ENCODE measurements at places on chromosomes 3 and 15.

- no peak for DNase-seq
These were observed 524.3 kb downstream of the GBE1 start for GRCh38 chr3:81237181-81237580.

DNA sequence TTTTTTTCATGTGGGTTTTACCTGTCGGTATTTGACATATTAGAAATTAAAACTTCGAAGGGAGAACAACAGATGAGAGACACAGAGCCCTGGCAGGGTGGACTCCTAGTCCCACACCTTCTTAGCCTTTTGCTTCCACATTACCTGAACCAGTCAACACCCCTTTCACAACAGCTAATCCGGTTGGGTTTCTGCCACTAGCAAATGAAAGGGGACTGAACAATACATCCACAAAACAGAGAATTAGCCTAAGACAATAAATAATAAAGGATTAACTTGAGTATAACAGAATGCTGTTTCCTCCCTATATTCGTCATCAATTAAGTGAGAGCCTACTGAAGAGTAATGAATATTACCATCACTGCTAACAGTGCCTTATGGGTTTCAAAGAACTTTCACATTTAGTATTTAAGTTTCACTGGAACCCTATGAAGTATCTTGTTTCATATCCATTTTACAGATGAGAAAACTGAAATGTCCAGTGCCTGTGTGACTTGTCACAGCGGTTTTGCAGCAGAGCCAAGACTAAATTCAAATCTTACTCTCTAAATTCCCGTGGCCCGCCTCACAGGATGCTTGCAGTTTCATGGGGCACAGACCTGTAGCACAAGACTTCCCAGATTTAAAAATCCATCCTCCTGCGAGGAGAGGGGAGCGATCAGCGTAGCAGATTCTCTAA is 1.0 kb upstream of the RAB8B start:
- DNase-seq: peak; percentile 71

- DNase-seq: peak; percentile 5
These were observed 242.8 kb upstream of the UBE2E2 start for GRCh38 chr3:22960105-22960984.

DNA sequence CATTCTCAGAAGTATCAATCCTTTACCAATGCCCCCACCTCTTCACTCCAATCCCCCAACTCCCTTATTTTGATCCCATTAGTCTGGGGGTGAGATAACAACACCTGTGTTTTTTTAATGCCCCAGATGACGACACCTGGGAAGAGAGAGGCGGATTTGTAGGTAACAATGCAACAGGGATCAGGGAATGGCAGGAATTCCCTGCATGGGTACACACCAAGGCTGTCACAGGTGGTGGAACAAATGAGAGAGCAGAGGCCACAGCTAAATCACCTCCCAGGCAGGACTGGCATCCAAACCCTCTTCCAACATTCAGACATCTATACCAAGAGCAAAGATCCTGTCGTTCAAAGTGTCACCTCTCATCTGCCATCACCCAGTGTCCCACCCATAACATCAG is 319.2 kb upstream of the TRIM42 start:
- no peak for DNase-seq

GRCh38 chr15:75884041-75884440 is 19.6 kb upstream of the FBXO22 start:
- no peak for DNase-seq

- peak; percentile 42 for DNase-seq
These were observed 71.9 kb downstream of the MGLL start for GRCh38 chr3:127750226-127751031.
